ENCODE measurements at places on chromosomes 3 and 15. TPM values are rescaled to one million over a fixed set of nuclear protein-coding genes. Genes with fewer than 3 reads are reported as not detected.

DNA sequence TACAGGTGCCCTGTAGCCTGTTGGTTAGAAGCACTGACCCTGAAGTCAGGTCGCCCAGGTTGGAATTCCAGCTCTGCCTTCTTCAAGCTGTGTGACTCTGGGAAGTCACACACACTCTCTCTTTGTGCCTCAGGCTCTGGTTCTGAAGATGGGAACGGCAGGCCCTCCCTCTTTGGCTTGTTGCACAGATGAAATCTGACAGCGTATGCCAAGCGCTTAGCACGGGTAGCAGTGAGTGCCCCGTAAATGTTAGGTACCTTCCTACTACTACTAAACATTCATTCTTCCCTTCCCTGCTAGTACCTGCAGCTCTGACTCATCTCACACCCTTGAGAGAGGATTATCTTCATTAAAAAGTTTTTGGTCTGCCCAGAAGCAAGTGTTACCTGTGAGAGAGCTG, 139.0 kb downstream of the PGPEP1L start:
- no peak for DNase-seq

DNA sequence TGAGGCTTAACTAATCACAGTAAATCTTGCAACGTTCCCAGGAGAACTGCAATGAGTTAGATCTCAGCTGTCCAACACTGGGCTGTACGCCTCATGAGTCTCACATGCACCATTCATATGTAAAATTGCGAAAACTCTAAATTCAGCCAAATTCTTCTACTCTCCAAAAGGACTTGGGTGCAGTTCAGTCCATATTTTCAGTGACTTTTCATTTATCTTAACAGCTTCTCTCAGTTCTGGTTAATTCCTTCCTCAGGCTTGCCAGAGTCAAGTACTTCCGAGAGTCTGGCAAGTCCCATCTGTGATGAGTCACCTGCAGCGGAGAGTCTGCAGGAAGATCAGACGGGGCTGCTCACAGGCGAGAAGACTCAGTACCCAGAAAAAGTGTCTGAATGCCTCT, 11.5 kb downstream of the CCDC80 start:
- DNase-seq: no peak

GRCh38 chr15:101437209-101437608, 52.3 kb downstream of the PCSK6 start:
- no peak for DNase-seq

GRCh38 chr15:22253676-22254408, 173.5 kb downstream of the OR4M2 start:
- no peak for DNase-seq

DNA sequence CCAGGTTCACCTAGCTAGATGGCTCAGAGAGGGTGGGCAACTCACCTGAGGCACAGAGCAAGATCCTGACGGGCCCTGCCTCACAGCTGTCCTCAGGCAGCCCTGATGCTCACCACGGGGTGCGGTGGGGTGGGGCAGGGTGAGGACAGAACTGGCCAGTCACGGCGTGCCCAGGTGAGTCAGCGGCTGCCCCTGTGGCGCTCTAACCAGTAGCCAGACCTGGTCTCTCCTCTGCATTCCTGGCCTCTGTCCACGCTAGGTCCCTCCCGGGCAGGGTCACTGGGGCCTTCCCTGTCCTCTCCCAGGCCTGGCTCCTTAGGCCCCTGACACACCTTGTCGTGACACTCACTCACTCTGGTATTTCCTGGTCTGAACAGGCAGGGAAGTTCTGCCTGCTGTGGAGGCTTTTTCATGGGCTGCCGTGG, 901 bp downstream of the ALS2CL start:
- DNase-seq: no peak

GRCh38 chr3:73716418-73716817, 91.7 kb upstream of the PDZRN3 start:
- no peak for DNase-seq

DNA sequence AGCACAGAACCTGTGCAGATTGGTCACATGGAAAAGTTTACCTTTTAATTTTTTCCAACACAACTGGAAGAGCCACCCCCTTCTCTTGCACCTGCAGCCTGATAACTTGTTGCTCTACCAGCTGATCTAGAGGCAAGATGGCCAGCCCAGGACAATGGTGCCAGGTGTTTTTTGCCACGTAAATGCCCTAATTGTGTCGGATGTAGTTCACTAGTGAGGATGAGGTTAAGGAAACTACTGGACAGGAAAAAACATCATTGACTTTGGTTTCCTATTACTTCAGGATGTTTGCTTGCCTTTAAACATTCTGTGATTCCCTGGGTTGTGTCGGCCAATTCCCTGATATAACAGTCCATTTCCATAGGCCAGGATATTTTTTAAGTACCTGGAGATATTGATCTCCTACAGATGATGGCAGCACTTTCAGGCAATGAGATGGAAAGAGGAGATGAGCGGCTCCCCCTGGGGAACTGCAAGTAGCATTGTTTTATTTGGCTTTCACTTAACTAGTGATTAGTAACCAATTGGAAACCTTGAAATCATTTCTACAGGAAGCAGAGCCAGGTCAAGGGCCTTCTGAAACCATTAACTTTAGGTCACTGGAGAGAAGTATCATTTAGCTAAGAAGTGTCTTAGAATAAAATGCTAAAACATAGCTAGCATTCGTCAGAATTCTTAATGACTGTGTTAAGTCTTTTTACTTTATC, 72.5 kb downstream of the OSBPL10 start:
- no peak for DNase-seq

GRCh38 chr3:119011528-119011927, 23.1 kb downstream of the IGSF11 start:
- DNase-seq: no peak

The B2M gene
- 9,253 TPM for total RNA-seq

The CHRM5 gene
- total RNA-seq: not detected

DNA sequence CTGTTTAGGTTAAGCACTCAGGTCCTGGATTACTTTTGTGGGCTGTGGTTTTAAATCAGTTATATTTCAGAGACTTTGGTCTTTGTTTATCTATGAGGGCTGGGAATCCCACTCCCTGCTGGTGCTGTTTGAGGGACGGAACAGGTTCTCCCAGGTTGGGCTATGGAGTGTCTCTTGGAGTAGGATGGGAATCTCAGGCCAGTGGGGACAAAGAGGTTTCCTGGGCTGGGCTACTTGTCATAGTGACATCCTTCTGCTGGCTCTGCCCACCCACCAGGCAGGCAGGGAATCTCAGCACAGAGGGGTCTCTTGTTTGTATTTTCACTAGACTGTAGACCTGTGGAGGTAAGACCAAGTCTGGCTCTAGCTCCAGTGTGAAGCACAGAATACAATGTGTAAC, 47.2 kb upstream of the UBE3A start:
- DNase-seq: no peak

DNA sequence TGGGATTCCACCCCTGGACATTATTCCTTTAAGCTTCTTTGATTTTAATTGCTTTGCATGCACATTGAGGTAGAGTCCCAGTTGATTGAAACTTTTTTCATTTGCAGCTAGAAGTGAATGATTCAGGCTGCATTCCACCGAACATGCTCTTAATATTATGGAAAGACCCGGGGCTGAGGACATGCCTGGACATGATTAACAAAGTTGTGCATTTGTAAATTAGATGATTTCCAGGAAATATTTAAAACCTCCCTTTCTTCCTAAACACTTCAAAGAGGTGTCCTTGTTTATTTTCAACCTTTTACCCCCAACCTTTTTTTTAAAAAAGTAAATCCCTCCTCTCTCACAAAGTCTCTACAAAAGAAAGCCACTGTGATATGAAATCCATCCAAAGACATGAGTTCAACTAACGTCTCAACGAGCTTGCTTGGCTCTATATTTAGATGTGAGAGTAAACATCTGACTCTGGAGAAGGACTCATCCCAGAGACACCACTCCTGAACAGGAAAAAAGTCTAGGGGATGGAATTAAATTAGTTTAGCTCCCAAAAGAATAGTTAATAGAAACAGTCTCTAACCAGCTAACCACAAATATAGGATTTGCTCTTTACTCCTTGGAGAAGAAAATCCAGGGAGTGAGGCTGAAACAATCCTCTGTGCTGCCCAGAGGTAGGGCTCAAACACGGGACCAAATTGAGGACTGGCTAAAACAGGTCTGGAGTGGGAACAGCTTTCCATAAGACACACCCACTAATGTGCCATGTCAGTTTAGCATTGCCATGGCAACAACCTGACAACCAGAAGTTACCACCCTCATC, 83.1 kb downstream of the XXYLT1 start:
- DNase-seq: no peak

GRCh38 chr3:17373304-17373703, 369.1 kb downstream of the TBC1D5 start:
- DNase-seq: no peak
